Esophagus squamous epithelium (tissue), 5 donors: ENCODE measurements at places on chromosomes 2 and 18.

DNA sequence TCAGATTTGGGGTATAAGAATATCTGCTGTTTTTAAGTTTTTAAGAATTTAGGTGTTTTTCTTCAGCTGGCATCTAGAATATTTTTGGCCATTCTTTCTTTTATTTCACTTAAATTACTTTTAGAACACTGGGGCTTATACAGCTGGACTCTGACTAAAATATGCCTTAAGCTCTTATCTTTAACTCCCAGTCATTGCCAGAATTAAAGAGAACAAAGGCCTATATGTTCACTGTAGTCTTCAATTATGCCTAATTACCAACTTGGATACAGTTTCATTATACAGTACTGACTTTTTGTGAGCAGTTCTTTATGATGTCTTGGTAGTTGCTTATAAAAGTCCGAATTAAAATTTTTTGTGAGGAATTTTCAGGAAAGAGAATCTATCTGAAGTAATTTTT lies 192.8 kb downstream of the ZNF407 start:
- DNase-seq, result no peak

DNA sequence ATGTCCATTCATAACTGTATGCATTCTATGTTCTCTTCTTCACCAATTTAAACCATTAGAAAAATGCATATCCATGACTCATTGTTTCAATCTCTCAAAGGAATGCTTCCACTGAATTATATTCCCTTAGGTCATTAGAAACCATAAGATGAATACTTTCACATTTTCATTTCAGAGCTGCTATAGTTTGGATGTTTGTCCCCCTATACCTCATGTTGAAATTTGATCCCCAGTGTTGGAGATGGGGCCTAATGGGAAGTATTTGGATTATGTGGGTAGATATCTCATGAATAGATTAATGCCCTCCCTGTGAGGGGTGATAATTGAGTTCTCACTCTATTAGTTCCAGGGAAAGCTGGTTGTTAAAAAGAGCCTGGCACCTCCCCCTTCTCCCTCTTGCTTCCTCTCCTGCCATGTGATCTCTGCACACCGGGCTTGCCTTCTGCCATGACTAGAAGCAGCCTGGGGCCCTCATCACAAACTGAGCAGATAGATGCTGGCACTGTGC lies 35.7 kb downstream of the THUMPD2 start:
- DNase-seq, result no peak

DNA sequence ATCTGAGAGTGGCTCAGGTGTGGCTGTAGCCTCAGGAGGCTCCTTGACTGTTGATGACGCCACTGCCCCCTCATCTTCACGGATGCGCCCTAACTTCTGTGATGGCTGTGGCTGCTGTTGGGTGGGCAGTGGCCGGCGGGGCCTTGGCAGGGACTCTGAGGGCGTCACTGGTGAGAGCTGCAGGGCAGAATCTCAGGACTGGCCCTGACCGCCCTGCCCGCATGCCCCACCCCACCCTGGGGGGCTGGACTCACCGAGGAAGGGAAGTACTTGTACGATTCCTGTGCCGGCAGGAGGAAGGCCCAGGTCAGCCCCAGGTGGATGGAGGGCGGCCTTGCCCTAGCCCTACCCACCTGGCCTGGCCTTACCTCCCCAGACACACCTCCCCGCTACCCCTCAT lies 2.4 kb downstream of the CXXC1 start:
- DNase-seq, result no peak

DNA sequence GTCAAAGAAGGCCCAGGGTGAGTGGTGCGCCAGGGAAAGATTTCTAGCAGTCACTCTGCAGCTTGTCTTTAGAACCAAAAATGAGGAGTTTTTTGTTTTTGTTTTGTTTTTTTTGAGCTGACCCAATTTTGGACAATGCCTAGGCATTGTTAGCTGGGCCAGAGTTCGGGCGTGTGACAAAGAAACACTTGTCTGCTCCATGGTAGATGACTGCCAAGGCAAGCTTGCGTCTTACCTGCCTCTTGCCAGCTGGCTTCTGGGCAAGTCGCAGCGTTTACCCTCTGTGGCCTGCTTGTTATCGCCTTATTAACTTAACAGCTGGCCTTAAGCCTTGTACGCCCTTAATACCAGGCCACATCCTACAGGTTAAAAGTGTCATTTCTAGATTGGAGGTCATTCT lies 114.3 kb downstream of the GALNT1 start:
- DNase-seq, result no peak

- DNase-seq, result no peak
Measured at GRCh38 chr2:1501038-1501851, 88.0 kb downstream of the TPO start.
